ENCODE measurements at places on chromosomes 2 and 18.
A peak's percentile ranks its signal among the peaks of the same experiment; 100 is the strongest.

DNA sequence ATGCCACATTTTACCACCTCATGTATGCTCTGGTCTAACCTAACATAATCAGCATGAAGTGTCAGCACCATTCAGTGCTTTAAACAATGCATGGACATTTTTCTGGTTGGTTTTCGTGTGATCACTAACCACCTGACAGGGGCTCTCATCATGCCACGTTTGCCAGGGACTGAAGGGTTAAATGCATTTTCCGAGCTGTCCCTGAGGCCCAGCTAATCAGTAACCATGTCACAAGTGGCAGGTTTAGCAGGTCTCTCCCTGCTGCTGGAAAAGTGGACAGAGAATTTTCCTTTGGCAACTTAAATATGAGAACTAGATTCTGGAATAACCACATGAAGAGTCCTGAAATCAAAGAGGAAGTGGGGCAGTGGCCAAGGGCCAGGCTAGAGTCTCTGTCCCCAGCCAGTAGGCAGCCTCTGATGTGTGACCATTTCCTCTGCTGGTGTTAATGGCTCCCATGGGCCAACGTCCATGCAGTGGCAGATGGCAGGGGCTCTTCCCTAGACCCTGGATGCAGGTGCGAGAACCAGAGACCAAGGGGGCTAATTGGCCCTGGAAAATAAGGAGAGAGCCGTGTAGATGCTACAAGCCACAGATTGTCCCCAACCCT lies 69.5 kb downstream of the TPGS2 start:
- no peak for DNase-seq

DNA sequence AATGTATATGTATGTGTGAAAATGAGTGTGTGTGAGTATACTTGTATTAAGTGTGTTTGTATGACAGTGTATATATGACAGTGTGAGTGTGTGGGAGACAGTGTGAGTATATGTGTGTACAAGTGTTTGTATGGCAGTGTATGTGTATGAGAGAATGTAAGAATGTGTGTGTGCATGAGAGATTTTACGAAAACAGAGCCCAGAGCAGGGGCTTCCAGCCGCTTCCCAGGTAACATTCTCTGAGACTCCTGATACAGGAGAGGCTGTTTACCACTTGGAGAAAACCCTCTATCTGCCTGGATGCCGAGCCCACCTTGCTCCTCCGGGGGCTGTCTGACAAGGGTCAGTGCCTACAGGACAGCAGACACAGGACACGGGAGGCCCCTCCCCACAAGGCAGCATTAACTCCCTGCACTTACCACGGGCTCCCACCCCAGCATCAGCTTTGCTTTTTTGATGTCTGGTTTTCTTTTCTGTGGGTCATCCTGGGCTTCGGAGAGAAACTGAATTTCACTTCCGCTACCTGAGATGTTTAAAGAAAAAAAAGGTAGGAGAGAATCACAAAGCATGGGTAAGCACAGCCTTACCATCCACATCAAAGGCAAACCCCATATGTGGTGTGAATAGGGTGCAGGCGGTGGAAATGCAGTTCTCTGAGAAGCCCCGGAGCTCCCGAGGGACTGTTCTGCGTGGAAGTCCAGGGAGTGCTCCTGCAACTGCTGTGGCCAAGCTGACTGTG lies 97.6 kb downstream of the UXS1 start:
- DNase-seq: no peak

DNA sequence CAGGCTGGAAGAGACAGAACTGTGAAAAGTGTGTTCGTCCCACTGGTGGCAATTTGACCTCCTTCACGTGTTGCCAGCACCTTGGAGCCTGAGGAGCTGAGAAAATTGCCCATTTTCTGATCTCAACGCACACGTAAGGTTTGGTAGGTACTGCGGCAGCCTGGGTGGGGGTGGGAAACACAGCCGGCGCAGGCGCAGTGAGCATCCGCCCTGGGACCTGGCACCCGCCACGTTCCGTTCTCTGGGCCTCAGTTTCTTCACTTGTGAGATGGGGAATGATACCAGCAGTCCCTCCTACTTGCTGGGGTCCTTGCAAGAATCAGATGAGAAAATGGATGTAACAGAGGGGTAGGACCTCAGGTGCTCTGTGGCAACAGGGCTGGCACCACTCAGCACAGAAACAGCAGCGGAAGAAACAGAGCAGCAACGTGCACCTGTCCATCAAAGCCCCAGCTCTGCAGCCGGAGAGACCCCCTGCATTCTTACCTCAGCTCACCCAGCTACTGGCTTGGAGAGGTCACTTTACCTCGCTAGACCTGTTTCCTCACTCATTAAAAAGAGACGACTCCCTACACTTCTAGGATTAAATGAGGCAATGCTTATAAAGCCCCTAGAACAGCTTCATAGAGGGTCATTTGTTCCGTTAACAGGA lies 458.0 kb upstream of the ID2 start:
- DNase-seq: no peak

DNA sequence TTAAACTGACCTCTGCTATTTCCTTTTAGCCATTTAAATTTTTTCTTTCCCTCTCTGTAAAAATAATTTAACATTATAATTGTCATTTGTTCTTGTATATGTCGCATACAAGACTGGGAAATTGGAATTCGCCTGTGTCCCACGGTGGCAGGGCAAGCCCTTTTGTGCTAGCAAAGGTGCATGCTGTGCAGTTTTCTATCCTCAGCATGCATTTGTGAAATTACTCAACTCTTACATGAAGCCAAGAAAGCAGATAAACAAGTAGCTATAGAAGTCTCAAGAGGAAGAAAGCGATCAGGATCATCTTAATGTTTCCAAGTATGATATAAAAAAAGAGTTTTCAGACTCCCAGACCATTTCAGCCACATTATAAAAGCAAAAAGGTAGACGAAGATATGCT lies 392.6 kb upstream of the CHST9 start:
- no peak for DNase-seq

DNA sequence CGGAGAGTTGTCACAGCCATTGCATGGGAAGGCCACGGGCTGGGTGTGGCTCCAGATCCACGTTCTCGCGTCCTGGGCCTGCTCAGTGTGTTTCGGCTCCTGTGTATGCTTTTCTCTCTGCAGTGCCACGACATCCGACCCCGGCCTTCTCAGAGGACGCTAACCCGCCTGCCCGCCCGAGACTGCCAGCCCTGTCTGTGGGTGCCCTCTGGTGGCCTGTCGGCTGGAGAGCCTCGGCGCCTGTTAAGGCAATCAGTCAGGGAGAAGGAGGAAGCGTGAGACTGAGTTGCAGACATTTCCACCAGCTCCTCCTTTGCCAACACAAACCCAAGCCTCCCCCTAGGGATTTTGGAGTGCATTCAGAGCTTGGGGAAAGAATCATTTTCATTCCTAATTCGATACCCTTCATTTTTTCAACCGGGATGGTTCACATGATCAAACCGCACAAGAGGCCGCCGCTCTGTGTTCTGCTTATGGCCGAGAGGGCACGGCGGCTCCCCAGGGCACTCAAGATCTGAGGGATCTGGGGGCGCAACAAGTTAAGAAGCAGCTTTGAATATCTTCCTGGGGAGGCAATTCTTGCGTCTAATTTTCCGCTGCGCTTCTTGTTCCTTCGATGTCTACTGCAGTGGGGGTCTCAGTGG lies 37.5 kb upstream of the ZBTB7C start:
- peak; percentile 68 for DNase-seq

GRCh38 chr2:173874894-173875237 lies 90.3 kb downstream of the SP3 start:
- DNase-seq: no peak

GRCh38 chr18:2180586-2180985 lies 390.7 kb downstream of the METTL4 start:
- no peak for DNase-seq

- DNase-seq: no peak
These were observed 52.0 kb downstream of the BCL2L11 start for GRCh38 chr2:111172666-111173065.

- DNase-seq: no peak
These were observed 51.4 kb downstream of the UXS1 start for GRCh38 chr2:106142683-106143082.

DNA sequence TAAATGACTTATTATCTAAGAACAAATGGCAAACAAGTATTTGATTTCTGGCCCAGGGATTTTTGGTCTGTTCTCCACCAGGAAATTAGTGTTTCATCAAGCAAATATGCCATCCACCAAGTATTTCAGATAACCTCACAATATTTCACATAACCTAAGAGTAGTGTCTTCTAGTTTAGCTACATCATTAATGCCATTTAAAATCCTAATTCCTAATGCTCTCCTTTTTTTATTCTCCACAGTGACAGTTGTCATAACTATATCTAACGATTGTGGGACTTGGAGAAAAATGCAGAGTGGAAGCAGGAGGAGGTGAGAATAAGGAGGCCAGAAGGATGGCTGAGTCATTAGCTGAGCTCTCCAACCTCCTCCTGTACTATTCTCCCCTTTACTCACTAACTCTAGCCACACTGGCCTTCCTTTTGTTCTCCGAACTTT lies 58.5 kb upstream of the CTLA4 start:
- DNase-seq: no peak

- DNase-seq: no peak
These were observed 302.4 kb downstream of the SLC4A3 start for GRCh38 chr2:219929835-219930234.

GRCh38 chr2:234496055-234496834 lies 636 bp downstream of the ARL4C start:
- peak; percentile 52 for DNase-seq

DNA sequence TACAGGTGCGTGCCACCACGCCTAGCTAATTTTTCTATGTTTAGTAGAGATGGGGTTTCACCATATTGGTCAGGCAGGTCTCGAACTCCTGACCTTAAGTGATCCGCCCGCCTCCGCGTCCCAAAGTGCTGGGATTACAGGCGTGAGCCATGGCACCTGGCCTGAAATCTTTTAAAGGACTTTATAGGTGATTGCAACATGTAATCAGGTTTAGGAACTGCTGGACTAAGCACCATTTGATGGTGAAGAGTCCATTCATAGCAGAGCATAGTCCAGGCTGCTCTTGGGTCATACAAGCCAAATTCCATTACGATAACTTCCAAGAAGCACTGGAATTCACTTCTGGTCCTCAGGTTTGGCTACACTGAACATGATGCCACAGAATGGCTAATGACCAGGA lies 200.6 kb upstream of the SMAD2 start:
- no peak for DNase-seq

GRCh38 chr2:10197697-10198076 lies 75.1 kb downstream of the RRM2 start:
- no peak for DNase-seq

DNA sequence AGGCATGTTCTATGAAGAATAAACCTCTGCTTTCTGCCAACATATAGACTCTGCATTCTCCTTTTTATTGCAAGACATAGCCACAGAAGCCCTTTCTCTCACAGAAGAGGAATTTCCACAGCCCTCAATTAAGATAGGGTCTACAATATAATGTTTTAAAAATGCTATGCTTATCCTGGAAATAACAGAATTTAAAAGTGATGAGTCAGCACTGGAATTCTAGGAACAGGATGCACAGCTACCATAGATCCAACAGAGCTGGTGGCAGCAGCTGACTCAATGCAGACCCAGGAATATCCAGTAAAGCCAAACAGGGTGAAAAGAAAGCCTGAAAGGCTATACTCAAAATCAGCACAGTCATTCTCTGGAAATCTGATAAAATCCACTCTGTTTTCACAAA lies 866.9 kb downstream of the TRIB2 start:
- DNase-seq: no peak

DNA sequence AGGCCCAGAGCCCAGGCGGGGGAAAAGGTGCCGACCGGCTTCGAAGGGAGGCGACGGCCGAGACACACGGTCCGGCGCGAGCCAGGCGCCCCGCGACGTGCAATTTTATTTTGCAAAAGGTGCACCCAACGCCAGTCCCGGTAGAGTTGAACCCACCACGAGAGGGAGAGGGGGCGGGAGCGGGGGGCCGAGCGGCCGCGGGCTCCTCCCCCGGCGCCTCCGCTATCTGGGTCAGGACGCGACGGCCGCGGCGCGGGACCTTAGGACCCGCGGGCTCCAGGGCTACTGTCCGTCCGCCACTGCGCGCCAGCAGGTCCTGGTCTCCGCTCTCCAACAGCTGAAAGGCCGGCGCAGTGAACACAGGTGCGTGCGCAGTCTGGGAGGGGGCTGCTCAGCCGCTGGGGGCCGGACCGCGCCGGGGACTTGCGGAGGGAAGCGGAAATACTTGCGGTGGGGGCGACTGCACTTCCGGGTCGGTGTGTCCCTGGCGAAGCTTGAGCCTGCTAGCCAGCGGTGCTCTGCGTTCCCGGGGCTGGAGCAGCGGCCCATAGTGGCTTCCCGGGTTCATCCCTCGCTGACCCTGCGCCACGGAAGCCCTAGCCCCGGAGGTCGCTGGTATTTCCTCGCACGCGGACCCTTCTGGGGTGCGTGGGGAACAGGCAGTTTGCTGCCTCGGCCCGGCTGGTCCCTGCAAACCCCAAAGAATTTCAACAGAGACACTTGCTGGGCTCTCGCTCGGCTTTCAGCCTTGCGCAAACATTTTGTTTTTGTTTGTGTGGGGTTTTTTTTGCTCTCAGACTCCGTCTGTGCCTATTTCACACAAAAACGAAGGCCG lies at the start of gene RMDN2:
Gene RMDN2 (plus strand): TSS at position 225 of the 835 bp plus-strand sequence. CDS start 3,991 bp downstream, outside the sequence.
- peak; percentile 93 for DNase-seq

DNA sequence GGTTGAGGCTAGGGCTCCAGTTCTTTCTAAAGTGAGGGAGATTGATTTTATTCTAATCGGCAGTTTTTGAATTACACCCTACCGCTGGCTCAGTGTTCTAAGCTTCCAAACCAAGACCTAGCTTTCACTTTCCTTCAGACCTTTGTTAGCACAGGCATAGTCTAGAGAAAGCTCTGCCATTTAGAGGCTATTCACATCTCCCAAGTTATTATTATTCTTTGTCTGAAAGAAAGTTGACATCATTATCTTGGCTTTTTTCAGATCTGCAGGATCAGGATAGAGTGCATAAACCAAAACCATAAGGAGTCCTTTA lies 276.8 kb downstream of the ASXL3 start:
- DNase-seq: no peak

- DNase-seq: no peak
These were observed 163.2 kb upstream of the SLC1A4 start for GRCh38 chr2:64825831-64826491.

GRCh38 chr2:238238766-238239542 lies 884 bp downstream of the HES6 start:
- peak; percentile 28 for DNase-seq

- DNase-seq: no peak
These were observed 29.8 kb upstream of the TMEM214 start for GRCh38 chr2:27003007-27003406.

GRCh38 chr2:69018678-69019095 lies 5.7 kb downstream of the ANTXR1 start:
- no peak for DNase-seq

GRCh38 chr2:217429981-217430500 lies 570.2 kb upstream of the TNP1 start:
- no peak for DNase-seq
